Forelimb muscle (tissue), 1 donor: ENCODE measurements at places on chromosomes 7 and 10. TPM values are rescaled to one million over a fixed set of nuclear protein-coding genes. Genes with fewer than 3 reads are reported as not detected.

The TNS3 gene
- 21.3 TPM for polyA plus RNA-seq

The TRIM8 gene
- 80.0 TPM for polyA plus RNA-seq

The TET1 gene
- polyA plus RNA-seq = 8.2 TPM

The ABCC2 gene
- 1.0 TPM for polyA plus RNA-seq

The VKORC1L1 gene
- polyA plus RNA-seq = 18.6 TPM

The ENKUR gene
- 0.22 TPM for polyA plus RNA-seq

The ARHGAP21 gene
- 63.2 TPM for polyA plus RNA-seq

The CDK1 gene
- 23.9 TPM for polyA plus RNA-seq

The CALD1 gene
- 98.8 TPM for polyA plus RNA-seq

The ACSM6 gene
- polyA plus RNA-seq = not detected

The PNLIPRP3 gene
- polyA plus RNA-seq = not detected

The VGF gene
- polyA plus RNA-seq = not detected

The AKR1D1 gene
- polyA plus RNA-seq = 0.06 TPM

The HOXA9 gene
- polyA plus RNA-seq = 25.7 TPM

The TDRD1 gene
- 0.13 TPM for polyA plus RNA-seq

The RARRES2 gene
- polyA plus RNA-seq = 47.9 TPM
